Mammary microvascular endothelial cell (primary cell): ENCODE measurements at places on chromosomes 6 and 20. TPM values are rescaled to one million over a fixed set of nuclear protein-coding genes. Genes with fewer than 3 reads are reported as not detected.

Gene IL17A
- not detected in 2 replicates for total RNA-seq

Gene DEFB132
- total RNA-seq, result not detected in 2 replicates

Gene PHF10
- 20.4 and 22.8 TPM in 2 replicates for total RNA-seq

Gene SAMD10
- 0.94 and 1.00 TPM in 2 replicates for total RNA-seq

Gene BPI
- not detected in 2 replicates for total RNA-seq

Gene OPRM1
- not detected in 2 replicates for total RNA-seq

Gene CST5
- total RNA-seq, result not detected in 2 replicates

Gene ZNF76
- 8.5 and 13.2 TPM in 2 replicates for total RNA-seq

Gene SYCP2L
- not detected in 2 replicates for total RNA-seq

Gene RNF182
- 4.2 and 5.3 TPM in 2 replicates for total RNA-seq

Gene DOK5
- total RNA-seq, result 0.67 TPM in 1 of 2 replicates, not detected in the other

Gene ARMC2
- total RNA-seq, result 0.27 and 0.74 TPM in 2 replicates

Gene KATNA1
- total RNA-seq, result 19.3 and 20.9 TPM in 2 replicates
